ENCODE measurements at places on chromosomes 7 and 10. TPM values are rescaled to one million over a fixed set of nuclear protein-coding genes. Genes with fewer than 3 reads are reported as not detected.

DCLRE1C gene
- total RNA-seq: 8.3 TPM

KIF11 gene
- total RNA-seq: 15.1 TPM

THSD7A gene
- total RNA-seq: 6.9 TPM

UPK3BL2 gene
- total RNA-seq: 16.2 TPM

PILRA gene
- 3.2 TPM for total RNA-seq

CFTR gene
- 1.2 TPM for total RNA-seq

POU6F2 gene
- total RNA-seq: 0.20 TPM

CYP26C1 gene
- total RNA-seq: not detected

CALY gene
- not detected for total RNA-seq

NRBF2 gene
- 23.6 TPM for total RNA-seq

MPLKIP gene
- total RNA-seq: 16.3 TPM

RAB19 gene
- total RNA-seq: 0.49 TPM

DGKI gene
- total RNA-seq: 1.5 TPM

UPK3BL1 gene
- 37.9 TPM for total RNA-seq

TMEM236 gene
- total RNA-seq: 0.69 TPM

SGMS1 gene
- 102 TPM for total RNA-seq

ODAD2 gene
- 0.69 TPM for total RNA-seq

SPAG6 gene
- total RNA-seq: not detected

C10orf143 gene
- 1.4 TPM for total RNA-seq

NUTM2A gene
- 0.59 TPM for total RNA-seq

VPS37D gene
- 3.6 TPM for total RNA-seq

LRRC27 gene
- total RNA-seq: 9.6 TPM

OGDHL gene
- total RNA-seq: 0.89 TPM

RBM48 gene
- total RNA-seq: 15.8 TPM

CACNB2 gene
- total RNA-seq: 2.6 TPM

MMD2 gene
- not detected for total RNA-seq

AMPH gene
- total RNA-seq: 3.5 TPM
